ENCODE measurements at places on chromosomes 16 and 17. TPM values are rescaled to one million over a fixed set of nuclear protein-coding genes. Genes with fewer than 3 reads are reported as not detected.

Gene PRAC2
- not detected for total RNA-seq

DNA sequence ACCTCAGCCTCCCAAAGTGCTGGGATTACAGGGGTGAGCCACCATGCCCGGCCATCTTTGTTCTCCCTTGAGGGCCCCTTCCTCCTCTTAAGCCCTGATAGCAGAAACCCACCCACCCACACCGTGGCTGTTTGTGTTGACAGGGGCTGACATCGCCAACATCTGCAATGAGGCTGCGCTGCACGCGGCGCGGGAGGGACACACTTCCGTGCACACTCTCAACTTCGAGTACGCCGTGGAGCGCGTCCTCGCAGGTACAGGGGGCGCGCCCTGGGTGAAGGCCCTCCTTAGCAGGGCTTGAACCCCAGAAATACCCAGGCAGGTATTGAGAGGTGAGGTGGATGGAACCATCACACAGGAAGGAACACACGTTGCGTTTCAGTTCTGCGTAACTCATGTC is 12.6 kb upstream of the RPL13 start:
- DNase-seq: no peak

Gene CTCF
- total RNA-seq: 44.0 TPM

- DNase-seq: no peak
Observed at GRCh38 chr17:4898927-4899326, 409 bp upstream of the C17orf107 start.

All from sciatic nerve (tissue), 2 donors.